ENCODE measurements at places on chromosomes 2 and 18.

DNA sequence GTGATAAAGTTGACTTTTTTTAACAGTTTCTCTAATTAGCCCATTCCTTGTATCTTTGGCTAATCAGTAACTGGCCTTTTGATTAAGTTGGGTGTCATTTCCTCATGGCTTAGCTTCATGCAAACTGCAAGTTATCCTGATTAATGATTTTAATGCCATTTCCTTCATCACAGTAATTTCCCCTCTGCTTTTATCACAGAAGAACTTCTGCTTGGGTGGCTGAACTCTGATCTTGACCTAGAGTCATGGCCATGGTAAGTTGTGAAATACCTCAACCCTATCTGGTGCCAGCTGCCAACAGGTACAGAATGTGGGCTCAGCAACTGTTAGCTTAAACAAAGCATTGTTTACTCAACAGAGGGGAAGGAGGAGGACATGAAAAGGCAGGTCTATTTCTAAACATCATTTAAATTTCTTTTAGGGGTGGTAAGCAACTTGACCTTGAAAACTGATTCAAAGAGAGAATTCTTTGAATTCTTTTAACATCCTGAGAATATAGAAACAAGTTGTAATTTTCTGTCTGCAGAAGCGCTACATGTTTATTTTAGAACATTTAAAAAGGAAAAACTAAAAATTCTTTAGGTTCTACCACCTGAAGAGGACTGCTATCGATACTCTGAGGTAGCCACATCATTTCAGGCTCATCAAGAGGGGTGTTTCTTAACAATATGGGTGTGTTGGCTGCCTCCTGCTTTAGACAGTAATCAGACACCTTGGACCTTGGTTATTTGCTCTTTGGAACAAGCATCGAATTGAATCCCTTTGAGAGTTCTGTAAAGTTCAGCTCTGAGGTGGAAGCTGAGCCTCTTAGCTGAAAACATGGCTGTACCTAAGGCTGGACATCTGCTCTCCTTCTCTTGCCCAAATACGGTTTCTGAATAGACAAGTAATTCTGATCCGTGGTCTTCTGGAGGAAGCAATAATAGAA lies 39.7 kb downstream of the ANXA4 start:
- no peak for DNase-seq

GRCh38 chr2:141264848-141265247 lies 866.0 kb downstream of the LRP1B start:
- no peak for DNase-seq

- no peak for DNase-seq
Measured at GRCh38 chr2:216956820-216957493, 97.1 kb upstream of the TNP1 start.

DNA sequence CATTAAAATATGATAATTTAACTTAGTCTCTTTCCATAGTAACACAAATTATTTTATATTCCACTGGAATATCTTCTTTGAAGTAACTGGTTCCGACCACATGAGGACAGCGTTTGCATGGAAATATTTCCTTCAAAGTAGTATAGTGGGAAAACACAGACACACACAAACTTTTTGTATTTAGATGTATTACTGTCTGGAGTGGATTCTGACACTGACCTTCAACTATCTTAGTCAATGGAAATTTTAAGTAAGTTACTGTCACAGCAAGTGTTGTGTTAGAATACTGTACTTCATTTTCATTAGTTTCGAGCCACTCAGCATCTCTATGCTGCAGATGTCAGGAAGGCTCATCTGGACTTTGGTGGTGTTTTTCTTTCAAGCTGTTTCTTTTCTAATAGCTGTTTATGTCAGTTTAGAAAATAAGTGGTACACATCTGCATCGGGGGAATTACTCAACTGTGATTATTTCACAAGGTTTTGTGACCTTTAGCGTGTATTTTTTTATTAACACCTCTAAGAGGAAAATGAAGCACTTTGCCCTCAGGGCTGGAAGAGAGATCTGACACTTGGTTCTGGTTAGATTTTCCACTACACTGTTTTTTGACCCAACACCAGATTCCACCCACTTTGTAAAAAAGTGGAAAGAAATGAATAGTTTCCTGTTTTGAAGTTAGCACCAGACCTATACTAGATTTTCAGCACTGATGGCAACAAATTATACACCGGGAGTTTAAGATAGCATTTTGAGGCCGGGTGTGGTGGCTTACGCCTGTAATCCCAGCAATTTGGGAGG lies 18.9 kb upstream of the THOC1 start:
- DNase-seq = peak; percentile 53

DNA sequence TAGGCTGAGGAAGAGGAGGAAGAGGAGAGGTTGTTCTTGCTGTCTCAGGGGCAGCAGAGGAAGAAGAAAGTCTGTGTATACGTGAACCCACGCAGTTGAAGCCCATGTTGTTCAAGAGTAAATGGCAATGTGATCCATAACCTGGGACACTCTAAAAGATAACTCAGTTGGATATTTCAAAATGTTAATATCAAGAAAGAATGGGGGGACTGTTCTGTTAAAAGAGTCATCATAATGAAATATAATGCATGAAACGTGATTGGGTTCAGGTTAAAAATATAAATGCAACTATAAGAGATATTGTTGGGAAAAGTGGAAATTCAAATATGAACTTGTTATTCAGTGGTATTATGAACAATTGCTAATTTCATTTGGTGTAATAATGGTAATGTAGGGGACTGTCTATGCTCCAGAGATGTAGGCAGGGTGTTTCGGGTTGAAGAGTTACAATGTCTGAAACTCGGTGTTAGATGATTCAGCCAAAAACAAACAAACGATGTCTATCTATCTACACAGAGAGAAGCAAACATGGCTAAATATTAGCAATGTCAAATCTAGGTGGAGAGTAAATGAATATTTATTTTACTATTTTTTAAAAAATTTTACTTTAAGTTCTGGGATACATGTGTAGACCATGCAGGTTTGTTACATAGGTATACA lies 21.1 kb upstream of the POLE4 start:
- DNase-seq = no peak

DNA sequence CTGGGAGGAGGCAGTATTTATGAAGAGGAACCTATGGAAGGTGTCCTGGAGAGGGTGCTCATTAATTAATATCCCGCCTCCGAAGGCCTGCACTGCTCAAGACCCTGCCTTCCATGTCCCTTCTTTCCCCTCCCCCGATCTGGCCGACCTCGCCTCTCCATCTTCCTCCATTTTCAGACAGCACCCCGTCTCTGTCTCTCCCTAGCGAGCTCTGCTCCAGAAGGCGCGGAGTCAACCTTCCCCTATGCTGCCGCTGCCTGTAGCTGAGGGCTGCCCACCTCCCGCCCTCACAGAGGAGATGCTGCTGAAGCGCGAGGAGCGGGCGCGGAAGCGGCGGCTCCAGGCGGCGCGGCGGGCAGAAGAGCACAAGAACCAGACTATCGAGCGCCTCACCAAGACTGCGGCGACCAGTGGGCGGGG lies 1.1 kb upstream of the WBP1 start:
- DNase-seq = no peak

DNA sequence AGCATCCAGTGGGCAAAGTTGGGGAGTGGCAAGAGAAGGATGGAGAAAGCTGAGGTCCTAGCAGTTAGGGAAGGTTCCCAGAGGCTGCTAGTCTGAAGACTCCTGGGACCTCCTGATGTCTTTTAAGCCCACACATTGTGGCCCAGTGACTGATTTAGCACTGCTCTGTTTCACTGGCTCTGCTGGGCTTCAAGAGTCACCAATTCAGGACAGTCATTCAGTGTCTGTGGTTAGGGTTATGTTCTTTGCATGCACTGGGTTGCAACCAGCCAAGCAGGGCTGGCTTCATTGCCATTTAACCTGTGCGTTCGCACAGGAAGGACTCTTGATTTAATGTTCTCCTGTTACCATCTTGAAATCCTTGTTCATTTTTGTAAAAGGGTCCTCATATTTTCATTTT lies 199.2 kb downstream of the ICOS start:
- no peak for DNase-seq

GRCh38 chr2:97993926-97994325 lies 1.8 kb downstream of the TMEM131 start:
- no peak for DNase-seq

GRCh38 chr2:224666951-224667553 lies 49.1 kb downstream of the CCDC195 start:
- DNase-seq = no peak

GRCh38 chr2:26169681-26170414 lies 3.0 kb upstream of the GAREM2 start:
- DNase-seq = no peak

DNA sequence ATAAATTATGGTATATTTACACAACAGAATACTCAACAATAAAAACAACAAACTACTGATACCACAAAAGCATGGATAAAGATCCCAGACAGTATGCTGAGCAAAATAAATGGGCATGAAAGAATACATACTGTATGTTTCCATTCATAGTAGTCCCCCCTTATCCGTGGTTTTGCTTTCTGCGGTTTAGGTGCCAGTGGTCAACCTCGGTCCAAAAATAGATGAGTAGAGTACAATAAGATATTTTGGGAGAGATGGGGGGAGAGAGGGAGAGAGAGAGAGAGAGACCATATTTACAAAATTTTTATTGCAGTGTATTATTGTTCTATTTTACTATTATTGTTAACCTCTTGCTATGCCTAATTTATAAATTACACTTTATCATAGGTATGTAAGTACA lies 21.0 kb upstream of the TGFA start:
- DNase-seq = no peak

GRCh38 chr2:45390861-45391260 lies 220.2 kb downstream of the SRBD1 start:
- no peak for DNase-seq

DNA sequence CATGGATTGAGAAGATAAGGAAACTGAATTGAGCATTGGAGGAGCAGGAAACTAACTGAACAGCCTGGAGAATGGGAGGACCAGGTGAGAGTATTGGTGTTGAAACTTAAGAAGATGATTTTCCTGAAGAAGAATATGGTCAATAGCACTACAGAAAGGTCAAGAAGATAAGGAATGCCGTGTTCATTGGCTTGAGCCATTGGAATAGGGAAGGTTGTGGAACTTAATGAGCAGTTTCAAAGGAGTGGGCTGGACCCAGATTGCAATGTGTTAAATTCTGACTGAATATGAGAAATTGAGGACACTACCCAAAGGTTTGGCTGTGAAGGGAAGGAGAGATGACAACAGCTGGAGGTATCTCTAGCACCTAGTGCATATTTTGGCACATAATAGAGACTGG lies 19.0 kb downstream of the KCMF1 start:
- DNase-seq = no peak

Measured in inflammatory macrophage treated with lipopolysaccharide for 4 hours (primary cell).